ENCODE measurements at places on chromosomes 7 and 10. TPM values are rescaled to one million over a fixed set of nuclear protein-coding genes. Genes with fewer than 3 reads are reported as not detected.
A peak's percentile ranks its signal among the peaks of the same experiment; 100 is the strongest.

Gene CALHM3
- total RNA-seq, result not detected

Gene IFIT1B
- not detected for total RNA-seq

GRCh38 chr10:78925800-78926319, 142.9 kb upstream of the ZMIZ1 start:
- H3K4me1 ChIP-seq, result peaks cover under 1% of the 10 kb centered on the region
- no peak overlapping the region for H3K4me3 ChIP-seq
- H3K36me3 ChIP-seq, result no peaks in the 10 kb centered on the region
- H3K27me3 ChIP-seq, result no peaks in the 10 kb centered on the region

DNA sequence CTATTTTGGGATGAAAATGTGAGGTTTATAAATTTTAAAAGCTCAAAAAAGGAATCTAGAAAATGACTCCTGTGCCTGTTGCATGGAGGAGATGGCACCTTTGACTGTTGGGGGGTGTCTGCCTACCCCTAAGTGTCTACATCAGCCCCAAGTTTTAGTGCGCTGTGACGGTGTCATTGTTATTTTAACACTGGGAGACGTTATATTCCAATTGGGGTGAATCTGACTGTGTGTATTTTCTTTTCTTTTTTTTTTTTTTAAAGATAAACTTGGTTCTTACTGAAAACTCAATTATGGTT, 517 bp downstream of the SRGN start:
- peak overlapping the region; percentile 76 for H3K27ac ChIP-seq
- no peaks in the 10 kb centered on the region for H3K4me1 ChIP-seq
- no peak overlapping the region for H3K4me3 ChIP-seq
- no peaks in the 10 kb centered on the region for H3K27me3 ChIP-seq
- DNase-seq, result no peak
- no peaks in the 10 kb centered on the region for H3K36me3 ChIP-seq
